ENCODE measurements at places on chromosomes 6 and 20. TPM values are rescaled to one million over a fixed set of nuclear protein-coding genes. Genes with fewer than 3 reads are reported as not detected.

GRCh38 chr6:35931120-35931561, 10.2 kb upstream of the SRPK1 start:
- no peak for DNase-seq

The CYP21A2 gene
- 0.15 TPM for total RNA-seq

DNA sequence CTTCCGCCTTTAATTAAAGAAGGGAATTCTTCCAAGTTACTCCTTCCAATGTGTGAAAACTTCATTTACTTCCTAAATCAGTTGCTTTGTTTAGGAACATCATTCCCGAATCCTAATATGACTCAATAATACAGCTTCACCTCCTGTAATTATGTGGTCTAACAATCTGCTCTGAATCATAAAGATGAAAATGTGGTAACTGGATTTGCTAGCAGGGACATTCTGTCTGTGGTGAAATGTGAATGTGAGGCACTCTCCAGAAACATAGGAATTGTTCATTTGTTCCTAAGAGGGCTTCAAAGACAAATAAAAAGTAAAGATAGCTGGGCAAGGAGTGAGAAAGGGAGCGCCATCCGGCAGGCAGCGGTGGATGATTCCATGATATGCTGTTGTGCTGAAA, 678.1 kb downstream of the KIF16B start:
- no peak for DNase-seq

GRCh38 chr6:122730775-122731386, 48.6 kb upstream of the FABP7 start:
- no peak for DNase-seq

GRCh38 chr6:124963416-124963785, 1.2 kb downstream of the RNF217 start:
- DNase-seq, result no peak

GRCh38 chr6:29887330-29887818, 55.0 kb upstream of the HLA-A start:
- DNase-seq, result peak; percentile 68

The ROS1 gene
- 1.7 TPM for total RNA-seq

The TRAPPC3L gene
- not detected for total RNA-seq

The MYB gene
- total RNA-seq, result 51.1 TPM

The RBPJL gene
- not detected for total RNA-seq

The UBE2V1 gene
- total RNA-seq, result 70.8 TPM

- DNase-seq, result no peak
Measured at GRCh38 chr6:108563292-108563691, 2.6 kb downstream of the FOXO3 start.

The FAM184A gene
- total RNA-seq, result 0.85 TPM

The HLA-E gene
- total RNA-seq, result 332 TPM

GRCh38 chr6:127515234-127515793, 3.8 kb downstream of the MTCL3 start:
- DNase-seq, result no peak

DNA sequence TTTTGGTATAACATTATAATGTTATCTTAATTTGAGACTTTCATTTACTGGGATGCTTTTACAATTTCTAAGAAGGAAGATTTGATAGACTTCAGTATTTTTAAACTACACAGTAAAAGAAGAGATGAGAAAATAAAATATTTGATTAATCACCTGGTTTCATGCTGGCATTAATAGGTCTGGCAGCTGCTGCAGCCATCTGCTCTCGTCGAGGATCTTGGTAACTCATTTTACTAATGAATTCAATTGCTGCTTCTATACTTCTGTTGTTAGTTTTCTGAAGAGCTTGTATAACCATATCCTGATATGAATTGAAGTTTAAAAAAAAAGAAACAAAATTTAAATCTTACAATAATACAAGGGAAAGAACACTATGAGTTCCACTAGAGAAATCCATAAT, 23.0 kb downstream of the LATS1 start:
- no peak for DNase-seq

- DNase-seq, result no peak
Measured at GRCh38 chr6:113599444-113599843, 257.7 kb upstream of the MARCKS start.

DNA sequence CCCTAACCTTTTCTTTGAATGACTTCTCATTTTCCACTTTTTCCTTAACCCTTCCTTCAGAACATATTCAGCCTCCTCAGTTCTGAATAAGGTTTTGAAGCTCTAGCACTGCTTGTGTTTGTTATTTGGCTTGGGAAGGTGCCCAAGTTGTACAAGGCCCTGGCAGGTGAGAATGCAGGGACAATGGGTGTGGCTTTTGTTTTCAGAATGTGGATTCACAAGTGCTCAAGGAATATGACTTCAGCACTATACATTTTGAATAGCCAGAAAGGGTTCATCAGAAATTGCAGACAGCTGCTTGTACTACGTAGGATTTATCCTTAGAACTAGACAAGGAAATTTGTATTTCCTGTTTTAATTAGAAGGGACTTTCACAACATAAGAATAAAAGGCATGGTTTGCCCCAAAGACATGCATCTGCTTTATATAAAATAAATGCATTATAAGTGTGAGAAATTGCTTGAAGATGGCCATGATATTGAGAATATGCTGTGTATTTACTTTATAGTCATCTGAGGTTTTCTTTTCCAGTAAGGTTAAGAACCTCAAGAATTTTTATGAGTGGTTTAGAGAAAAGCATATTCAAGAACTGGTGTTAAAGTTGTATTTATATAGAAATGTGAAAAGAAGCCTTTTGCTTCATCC, 29.3 kb upstream of the PRDM1 start:
- DNase-seq, result no peak

- DNase-seq, result no peak
Measured at GRCh38 chr6:4059115-4059777, 19.7 kb downstream of the FAM217A start.
